ENCODE measurements at places on chromosomes 6 and 20.

GRCh38 chr6:42103216-42103615 is 39.2 kb downstream of the C6orf132 start:
- DNase-seq: no peak

DNA sequence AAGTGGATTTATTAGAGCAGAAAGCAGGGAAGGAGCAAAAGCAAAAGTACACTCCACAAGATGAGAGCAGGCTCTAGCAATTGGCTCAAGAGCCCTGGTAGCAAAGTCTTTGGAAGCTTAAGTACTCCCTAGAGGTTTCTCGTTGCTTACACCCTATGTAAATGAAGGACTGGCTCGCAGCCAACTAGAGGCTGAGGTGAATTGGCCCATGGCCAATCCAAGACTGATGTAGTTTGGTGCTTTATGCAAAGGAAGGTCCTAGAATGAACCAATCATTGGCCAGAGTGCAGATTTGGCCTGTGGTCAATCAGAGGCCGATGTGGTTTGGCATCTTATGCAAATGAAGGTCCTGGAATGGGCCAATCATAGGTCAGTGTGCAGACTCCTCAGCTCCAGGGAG is 191.3 kb upstream of the ARID1B start:
- no peak for DNase-seq

DNA sequence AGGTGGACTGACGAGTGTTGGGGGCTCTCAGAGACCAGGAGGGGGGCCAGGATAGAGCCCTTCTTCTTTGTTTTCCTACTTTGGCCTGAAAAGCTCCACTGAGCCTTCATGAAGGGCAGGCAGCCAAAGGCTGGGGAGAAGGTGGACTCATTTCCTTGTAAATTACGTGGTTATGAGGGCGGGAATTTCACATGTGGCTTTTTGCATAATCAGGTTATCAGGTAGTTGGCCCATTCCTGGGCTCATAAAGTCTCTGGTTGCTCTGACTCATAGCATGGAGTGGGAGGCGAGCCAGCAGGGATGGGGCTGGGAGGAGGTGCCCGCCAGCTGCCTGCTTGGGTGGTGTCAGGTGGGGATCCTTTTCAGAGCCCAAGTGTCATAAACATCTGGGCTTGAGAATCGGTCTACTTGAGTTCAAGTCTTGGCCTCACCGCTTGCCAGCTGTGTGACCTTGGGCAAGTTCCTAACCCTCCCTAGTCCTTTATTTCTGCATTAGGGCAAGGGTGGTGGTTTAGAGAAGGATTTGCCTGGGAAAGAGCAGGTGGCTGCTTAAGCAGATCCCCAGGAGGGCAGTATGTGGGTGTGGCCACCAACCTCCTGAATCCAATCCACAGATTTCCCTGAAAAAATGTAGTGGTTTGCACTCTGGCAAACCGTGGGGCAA is 26.5 kb upstream of the RNF24 start:
- peak; percentile 91 for DNase-seq

- no peak for DNase-seq
Measured at GRCh38 chr6:40661726-40662125, 74.6 kb upstream of the LRFN2 start.

DNA sequence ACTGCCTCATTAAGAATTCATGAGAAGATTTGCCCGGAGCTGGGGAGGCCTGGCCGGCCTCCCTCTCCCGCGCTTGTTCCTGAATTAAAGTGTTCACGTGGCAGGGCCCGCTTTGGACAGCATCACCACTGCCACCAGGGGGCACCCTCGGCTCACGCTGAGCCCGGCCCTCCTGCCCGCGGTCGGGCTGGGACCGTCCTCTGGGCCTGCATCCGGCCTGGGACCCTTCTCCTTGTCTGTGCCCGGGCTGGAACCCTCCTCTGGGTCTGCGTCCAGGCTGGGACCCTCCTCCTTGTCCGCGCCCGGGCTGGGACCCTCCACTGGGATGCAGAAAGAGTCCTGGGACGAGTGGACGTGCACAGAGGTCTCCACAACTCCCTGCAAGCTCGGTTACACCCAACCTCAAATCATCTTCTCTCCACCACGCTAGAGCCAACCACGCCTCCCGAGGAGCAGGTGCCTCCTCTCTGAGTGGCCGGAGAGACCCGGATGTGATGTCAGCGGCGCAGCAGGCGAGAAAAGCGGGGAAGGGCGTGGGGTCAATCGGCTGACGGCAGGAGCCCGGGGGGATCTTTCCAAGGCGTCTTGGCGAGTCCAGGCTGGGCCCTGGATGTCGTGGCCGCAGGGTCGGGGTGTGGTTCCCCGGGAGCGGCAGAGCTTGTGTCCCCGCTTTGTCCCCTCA is 50.9 kb upstream of the DACT2 start:
- peak; percentile 2 for DNase-seq

GRCh38 chr6:170280689-170281045 is 10.2 kb downstream of the DLL1 start:
- no peak for DNase-seq

GRCh38 chr20:53872081-53872541 is 198.3 kb downstream of the BCAS1 start:
- peak; percentile 42 for DNase-seq

DNA sequence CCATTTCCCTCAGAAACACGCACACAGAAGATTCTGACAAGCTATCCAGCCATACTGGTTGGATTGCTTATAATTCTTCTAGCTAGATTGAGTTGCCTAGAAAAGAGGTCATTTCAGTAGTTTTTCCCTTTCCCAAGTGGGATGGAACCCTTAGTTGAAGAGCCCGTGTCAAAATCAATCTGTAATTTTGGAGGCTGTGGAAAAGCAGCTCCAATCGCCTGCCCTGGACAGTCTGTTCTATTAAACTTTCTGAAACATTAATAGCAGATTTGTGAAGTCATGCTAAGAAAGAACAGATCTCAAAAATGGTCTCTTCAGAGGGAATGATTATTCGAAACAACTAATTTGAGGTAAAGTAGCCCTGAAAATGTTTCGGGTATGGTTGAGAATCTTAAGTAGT is 29.3 kb downstream of the TMEM200A start:
- DNase-seq: no peak

- DNase-seq: no peak
Measured at GRCh38 chr6:129605967-129606366, 104.0 kb downstream of the ARHGAP18 start.

GRCh38 chr20:38200646-38201045 is 35.6 kb upstream of the TGM2 start:
- DNase-seq: no peak

GRCh38 chr6:10084111-10084986 is 330.5 kb downstream of the TFAP2A start:
- DNase-seq: no peak

- DNase-seq: peak; percentile 52
Measured at GRCh38 chr6:52049252-52050050, 38.0 kb downstream of the PKHD1 start.

GRCh38 chr6:6560909-6561308 is 27.6 kb upstream of the LY86 start:
- no peak for DNase-seq

DNA sequence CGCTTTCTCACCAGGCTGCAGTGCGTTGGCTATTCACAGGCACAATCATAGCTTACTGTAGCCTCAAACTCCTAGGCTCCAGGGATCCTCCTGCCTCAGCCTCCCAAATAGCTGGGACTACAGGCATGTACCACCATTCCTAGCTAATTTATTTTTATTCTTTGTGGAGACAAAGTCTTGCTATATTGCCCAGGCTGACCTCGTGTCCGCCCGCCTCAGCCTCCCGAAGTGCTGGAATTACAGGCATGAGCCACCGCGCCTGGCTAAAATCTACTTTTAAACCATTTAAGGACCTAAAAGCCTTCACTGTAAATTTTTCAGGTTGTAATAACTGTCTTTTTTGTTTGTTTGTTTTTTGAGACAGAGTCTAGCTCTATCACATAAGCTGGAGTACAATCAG is 15.2 kb downstream of the SAMHD1 start:
- DNase-seq: no peak

GRCh38 chr20:25246182-25246999 is 1.5 kb upstream of the PYGB start:
- no peak for DNase-seq

GRCh38 chr6:138454981-138455706 is 44.1 kb downstream of the NHSL1 start:
- peak; percentile 30 for DNase-seq

DNA sequence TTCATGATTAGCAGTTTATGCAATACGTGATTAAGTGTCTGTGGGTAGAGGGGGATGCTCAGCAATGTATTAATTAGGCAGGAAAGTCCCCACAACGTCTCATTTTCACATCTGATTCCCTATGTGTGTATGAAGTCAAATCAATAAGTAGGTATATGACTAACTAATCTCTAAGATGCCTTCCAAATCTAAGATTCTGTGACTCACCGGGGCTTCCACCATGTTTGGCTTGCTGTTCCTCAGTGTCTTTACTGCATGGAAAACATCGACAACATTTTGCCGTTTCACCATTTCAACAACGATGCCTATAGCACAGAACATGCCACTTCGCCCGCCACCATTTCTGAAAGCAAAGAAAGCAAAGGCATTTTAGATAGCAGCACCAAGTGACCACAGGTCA is 72.0 kb upstream of the THEMIS start:
- peak; percentile 65 for DNase-seq

GRCh38 chr6:165663736-165664558 is 906 bp upstream of the PDE10A start:
- no peak for DNase-seq

DNA sequence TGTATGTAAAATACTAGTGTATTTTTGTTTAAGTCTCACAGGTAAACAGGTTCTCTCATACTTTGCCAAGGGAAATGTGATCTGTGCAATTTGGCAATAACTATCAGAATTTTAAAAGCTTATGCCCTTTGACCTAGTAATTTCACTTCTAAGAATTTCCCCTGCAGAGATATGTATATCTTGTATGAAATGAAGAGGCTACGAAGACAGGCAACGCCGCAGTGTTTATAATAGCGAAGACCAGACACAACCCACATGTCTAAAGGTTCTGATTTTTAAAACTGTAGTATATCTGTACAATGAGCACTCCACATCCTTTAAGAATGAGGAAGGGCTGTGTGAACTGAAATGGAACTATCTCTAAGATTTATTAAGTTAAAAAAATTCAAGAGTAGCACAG is 7.5 kb downstream of the TRAF3IP2 start:
- no peak for DNase-seq

Measured in ELR (cell line).